ENCODE measurements at places on chromosomes 16 and 17.

GRCh38 chr17:2396192-2396567 lies 4.7 kb downstream of the MNT start:
- no peak for DNase-seq

- DNase-seq = no peak
Observed at GRCh38 chr16:3863587-3863986, 16.9 kb downstream of the CREBBP start.

GRCh38 chr16:50444526-50444925 lies 75.7 kb upstream of the BRD7 start:
- no peak for DNase-seq

- DNase-seq = no peak
Observed at GRCh38 chr16:2469399-2470233, 1.5 kb upstream of the NTN3 start.

DNA sequence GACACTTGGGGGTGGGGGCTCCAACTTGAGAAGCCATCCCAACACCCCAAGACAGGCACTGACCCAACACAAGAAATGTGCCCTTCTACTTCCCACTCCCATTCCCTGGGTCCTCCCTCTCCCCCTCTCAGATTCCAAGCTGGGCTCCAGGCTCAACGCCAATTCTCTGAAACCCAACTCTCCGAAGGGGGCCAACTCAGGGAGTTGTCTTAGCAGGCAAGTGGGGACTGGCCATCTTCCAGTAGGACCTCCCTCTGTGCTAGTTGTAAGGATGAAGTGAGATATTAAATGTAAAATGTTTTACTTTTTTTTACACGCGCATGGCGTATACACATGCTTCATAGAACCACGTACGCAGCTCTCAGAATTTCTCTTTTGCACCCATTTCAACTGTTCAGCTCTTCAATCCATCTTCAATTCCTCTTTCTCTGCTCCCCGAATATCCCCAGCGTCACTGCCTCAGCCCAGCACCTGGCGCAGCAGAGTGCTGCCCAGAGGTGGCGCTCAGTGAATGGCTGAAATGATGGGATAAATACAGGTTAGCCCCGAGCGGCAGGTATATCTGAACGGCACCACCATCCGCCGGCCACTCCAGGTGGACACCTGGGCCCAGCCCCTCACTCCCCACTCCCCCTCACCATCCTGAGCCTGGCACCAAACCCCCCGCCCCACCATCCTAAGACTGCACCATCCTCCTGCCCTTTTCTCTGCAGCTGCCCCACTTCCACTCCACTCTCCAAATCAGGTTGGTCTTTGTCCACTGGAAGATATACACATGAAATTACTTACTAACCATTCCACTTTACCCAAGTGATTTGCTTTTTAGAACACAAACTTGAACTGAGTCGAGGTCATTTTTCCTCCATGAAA lies 43.9 kb upstream of the TNRC6C start:
- peak; percentile 30 for DNase-seq

DNA sequence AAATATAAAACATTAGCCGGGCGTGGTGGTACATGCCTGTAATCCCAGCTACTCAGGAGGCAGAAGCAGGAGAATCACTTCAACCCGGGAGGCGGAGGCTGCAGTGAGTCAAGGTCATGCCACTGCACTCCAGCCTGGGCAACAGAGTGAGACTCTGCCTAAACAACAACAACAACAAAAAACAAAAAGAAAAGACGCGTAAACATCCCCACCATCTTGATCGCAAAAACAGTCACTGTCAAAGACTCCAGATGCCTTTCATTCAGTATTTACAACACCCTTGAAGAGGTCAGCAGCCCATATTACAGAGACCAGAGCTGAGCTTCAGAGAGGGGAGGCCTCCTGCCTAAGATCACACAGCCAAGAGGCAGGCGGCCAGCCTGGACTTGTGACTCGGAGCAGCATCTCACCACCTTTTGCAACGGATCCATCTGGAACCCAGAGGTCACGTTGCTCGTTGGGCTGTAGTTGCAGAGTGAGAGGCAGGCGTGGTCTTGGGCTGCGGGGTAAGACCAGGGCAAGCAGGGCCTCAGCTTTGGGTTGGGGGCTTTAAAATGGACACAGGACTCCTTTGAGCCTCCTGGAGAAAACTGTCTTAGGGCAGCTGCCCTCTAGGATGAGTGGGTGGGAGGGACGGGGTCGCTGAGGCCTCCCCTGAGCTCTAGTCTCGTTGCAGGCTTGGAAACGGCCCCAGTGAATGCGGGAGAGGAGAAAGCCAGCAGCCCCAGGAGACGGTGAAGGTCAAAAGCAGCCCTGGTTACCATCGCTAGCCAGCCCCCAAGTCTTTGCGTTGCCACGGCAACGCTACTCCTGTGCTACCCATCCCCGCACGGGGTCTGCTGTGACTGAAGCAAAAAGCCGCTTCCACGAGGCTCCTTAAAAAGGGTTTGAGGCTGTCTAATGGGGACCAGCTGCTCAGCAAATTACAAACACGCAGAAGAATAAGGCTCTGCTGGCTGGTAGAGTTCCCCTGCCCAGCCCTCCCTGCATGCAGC lies 26.1 kb downstream of the LGALS3BP start:
- DNase-seq = no peak

DNA sequence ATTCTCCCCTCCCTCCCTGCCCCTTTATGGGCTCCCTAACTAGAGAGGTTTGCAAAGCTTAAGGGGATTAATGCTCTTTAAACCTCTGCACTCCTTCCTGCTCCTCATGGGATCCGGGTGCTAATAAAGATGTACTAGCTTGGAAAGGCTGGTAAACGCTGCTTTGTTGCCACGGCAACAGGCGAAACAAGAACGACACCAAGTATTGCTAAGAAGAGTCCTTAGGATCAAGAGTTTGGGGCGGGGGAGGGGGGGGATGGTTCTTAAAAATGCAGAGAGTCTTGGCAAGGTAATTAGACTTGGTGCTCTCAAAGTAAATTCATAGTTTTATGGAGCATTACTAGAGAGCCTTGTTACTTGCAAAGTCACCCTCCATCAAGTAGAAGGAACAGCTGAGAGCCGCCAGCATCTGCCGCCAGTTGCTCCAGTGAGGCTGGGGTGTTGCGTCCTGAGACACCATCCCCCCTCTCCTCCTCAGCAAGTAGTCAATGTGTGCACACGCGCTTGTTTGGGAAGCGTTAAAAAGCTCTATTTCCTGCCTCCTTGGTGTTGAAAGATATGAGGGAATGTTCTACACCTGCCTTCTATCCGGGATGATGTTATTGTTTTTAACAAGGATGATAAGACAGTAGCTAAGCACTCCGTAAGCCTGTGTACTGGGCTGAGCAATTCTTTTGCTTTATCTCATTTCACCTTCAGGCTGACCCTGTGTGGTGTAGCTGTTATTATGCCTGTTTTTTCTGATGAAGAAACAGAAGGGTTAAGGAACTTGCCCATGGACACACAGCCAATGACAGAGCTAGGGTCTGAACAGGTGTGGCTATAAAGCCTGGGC lies 190.9 kb downstream of the CCDC182 start:
- peak; percentile 73 for DNase-seq

GRCh38 chr16:79599837-79600637 lies 500 bp downstream of the MAF start:
- DNase-seq = peak; percentile 2

- no peak for DNase-seq
Observed at GRCh38 chr17:1608676-1609075, 20.0 kb downstream of the SLC43A2 start.

DNA sequence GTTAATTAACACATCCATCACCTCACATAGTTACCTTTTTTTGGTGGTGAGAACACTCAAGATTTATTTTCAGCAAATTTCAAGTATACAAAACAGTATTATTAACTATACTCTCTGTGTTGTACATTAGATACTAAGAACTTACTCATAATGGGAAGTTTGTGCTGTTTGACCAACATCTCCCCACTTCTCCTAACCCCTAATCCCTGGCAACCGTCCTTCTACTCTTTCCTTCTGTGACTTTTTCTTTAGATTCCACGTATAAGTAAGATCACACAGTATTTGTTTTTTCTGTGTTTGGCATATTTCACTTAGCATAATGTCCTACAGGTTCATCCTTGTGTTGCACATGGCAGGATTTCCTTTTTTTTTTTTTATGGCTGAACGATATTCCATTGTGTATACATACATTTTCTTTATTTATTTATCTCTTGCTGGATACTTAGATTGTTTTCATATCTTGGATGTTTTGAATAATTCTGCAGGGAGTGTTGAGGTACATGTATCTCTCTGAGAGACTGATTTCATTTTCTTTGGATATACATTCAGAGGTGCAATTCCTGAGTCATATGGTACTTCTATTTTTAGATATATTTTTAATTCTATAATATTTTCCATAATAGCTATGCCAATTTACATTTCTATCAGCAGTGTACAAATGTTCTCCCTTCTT lies 19.0 kb downstream of the PPM1D start:
- no peak for DNase-seq

DNA sequence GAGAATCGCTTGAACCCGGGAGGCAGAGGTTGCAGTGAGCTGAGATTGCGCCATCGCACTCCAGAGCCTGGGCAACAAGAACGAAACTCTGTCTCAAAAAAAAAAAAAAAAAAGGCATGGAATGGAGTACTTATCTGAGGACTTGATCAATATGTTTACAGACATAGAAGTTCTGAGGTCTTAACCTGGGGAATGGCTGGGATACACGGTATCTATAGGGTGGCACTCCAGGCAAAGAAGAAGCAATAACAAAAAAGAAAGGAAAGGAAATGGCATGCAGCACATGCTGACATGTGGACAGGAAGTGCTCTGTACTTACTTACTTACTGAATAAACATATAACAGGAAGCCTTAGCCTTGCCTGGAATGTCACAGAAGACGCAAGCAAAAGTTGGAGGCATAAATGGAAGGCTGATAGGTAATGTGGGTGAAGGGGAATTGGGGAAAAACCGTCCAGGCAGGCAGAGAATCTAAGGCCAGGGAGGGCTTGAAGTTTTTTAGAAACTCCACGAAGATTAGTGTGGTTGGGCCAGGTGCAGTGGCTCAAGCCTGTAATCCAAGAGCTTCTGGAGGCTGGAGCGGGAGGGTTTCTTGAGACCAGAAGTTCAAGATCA lies 10.1 kb upstream of the SPOP start:
- no peak for DNase-seq

GRCh38 chr16:75319513-75320411 lies 68.3 kb upstream of the BCAR1 start:
- no peak for DNase-seq

DNA sequence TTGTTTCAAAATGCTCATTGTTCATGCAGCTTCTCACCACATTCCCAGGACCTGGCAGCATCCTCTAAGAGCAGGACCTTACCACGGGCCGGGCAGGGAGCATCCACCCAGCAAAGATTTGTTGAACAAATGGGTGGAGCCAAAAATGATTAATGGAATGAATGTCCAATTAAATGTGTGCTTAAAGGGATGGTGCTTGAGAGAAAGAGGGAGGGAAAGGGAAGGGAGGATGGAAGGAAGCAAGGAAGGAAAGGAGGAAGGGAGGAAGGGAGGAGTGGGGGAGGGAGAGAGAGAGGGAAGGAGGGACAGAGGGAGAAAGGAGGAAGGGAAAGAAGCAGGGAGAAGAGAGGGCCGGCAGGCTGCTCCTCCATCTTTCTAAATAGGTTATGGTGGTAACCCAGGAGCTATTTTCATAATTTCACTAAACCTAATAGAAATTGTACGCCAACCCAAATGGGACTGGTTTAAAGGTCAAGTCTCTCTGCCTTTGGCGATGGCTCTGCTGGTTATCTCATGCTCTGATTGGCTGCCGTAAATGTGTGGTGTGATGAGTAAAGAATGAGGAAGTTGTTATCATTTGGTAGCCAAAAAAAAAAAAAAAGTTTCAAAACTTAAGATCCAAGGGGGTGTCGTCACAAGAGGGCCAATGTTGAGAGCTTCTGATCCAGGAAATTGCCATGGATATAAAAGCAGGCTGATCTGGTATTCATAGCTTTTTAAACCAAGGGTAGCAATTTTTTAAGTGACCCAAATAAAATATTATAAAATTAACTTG lies 126.7 kb upstream of the FOXF1 start:
- DNase-seq = no peak

GRCh38 chr16:14249291-14250032 lies 178.3 kb downstream of the MRTFB start:
- peak; percentile 71 for DNase-seq

DNA sequence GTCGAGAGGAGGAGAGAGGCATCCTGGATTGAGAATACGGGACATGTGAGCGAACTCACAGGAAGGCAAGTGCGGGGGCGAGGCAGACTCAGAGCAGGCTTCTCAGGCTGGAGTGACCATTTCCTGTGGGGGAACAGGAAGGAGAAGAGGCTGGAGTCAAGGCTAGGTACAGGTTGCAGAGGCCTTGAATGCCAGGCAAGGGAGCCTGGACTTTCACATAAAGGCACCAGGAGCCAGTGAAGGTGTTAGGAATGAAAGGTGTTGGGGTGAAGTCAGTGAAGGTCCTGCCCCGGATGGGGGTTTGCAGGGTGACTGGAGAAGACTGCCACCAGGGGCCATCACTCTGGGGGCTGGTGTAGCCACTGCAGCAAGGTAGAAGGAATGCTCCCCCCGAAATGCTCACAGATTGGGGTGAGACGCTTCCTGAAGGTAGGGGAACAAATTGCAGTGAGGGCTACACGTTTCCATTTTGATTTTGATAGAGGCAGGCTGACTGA lies 5.3 kb upstream of the GPRC5C start:
- DNase-seq = no peak

- DNase-seq = peak; percentile 75
Observed at GRCh38 chr17:75776386-75777295, 8.0 kb upstream of the UNK start.

DNA sequence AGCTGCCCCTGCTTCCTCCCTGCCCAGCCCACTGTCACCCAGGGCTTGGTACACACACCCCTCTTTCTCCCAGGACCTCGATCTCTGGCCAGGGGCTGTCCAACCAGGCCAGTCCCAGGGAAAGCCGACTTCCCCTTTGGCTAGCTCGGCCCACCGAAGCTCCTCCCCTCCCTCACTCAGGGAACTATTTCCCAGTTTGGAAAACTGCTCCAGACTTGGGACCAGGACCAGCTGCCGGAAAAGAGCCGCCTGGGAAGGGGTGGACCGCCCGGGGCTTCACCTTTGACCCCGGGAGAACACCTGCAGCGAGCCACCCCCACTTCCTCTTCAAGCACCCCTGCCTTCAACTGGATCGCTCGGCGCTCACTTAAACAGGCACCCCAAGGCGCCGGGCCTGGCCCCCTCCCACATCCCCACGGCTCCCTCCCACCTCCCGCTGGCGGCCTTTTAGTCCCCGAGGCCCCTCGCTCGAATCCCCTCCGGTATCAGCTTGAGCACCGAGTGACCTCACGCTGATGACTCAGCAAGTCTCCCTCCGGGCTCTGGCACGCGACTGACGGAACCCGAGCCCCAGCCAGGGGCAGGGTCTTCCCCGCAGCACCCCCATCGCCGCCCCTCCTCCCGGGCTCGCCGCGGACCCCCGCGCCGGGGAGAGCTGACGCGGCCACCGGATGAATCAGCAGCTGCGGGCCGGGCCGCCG lies 934 bp downstream of the MAFG start:
- peak; percentile 92 for DNase-seq

GRCh38 chr17:81470270-81470943 lies 42.2 kb downstream of the ACTG1 start:
- DNase-seq = no peak

GRCh38 chr16:8155275-8155674 lies 435.0 kb downstream of the TMEM114 start:
- no peak for DNase-seq

- DNase-seq = peak; percentile 9
Observed at GRCh38 chr17:14068542-14069250, 608 bp upstream of the COX10 start.

GRCh38 chr16:72104905-72105304 lies 11.3 kb downstream of the DHX38 start:
- no peak for DNase-seq
